Cerebellar nuclear complex (tissue), 1 donor: ENCODE measurements at places on chromosomes 1 and 21.

GRCh38 chr1:164587617-164588501, 28.9 kb downstream of the PBX1 start:
- no peak for DNase-seq

- DNase-seq: peak; percentile 18
Measured at GRCh38 chr1:54070171-54070837, 16.9 kb downstream of the TCEANC2 start.

- no peak for DNase-seq
Measured at GRCh38 chr1:88802404-88802803, 89.0 kb downstream of the GTF2B start.

- no peak for DNase-seq
Measured at GRCh38 chr1:10679496-10680220, 116.8 kb downstream of the CASZ1 start.

GRCh38 chr1:110155878-110156522, 5.7 kb downstream of the SLC6A17 start:
- no peak for DNase-seq

DNA sequence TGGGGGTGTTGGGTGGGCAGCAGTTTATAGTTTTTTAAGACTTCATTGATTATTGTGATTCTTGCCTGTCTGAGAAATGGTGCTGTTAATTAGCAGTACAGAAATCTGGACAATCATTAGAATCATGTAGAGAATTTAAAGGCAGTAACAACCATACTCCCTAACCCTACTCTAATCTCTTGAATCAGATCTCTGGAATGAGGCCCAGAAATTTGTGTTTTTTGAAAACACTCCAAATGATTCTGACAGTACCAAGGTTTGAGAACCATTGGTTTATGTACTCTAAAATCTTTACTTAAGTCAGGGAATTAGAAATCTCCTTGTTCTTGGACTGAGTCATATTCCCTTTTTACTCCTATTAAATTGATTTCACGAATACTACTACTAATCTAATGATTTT, 24.0 kb downstream of the FNBP1L start:
- DNase-seq: no peak

GRCh38 chr1:209600541-209600940, 17.0 kb downstream of the CAMK1G start:
- no peak for DNase-seq

- DNase-seq: no peak
Measured at GRCh38 chr1:209383907-209384709, 199.4 kb upstream of the CAMK1G start.

DNA sequence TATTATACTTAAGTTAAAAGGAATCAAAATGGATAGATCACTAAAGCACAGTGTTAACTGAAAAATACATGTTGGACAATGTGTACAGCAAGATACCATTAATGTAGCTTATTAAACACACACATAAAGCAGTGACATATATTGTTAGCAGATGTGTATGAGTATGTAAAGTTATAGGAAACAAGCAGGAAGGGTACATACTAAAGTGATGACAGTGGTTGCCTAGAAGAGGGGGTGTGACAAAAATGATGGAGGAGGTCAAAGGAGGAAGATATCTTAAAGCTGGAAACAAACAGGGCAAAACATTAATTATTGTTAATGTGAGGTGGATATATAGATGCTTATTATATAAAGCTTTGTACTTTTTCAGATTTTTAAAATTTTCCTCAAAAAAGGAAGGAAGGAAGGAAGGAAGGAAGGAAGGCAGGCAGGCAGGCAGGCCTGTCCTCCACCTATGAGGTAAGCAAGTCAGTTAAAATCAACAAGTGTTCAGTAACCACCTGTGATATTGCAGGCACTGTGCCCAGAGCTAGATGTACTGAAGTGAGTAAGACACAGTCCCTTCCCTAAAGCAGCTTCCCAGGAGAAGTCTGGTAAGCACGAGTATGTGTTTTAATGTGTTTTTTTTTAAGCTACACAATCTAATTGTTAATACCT, 252.9 kb upstream of the NR5A2 start:
- no peak for DNase-seq

DNA sequence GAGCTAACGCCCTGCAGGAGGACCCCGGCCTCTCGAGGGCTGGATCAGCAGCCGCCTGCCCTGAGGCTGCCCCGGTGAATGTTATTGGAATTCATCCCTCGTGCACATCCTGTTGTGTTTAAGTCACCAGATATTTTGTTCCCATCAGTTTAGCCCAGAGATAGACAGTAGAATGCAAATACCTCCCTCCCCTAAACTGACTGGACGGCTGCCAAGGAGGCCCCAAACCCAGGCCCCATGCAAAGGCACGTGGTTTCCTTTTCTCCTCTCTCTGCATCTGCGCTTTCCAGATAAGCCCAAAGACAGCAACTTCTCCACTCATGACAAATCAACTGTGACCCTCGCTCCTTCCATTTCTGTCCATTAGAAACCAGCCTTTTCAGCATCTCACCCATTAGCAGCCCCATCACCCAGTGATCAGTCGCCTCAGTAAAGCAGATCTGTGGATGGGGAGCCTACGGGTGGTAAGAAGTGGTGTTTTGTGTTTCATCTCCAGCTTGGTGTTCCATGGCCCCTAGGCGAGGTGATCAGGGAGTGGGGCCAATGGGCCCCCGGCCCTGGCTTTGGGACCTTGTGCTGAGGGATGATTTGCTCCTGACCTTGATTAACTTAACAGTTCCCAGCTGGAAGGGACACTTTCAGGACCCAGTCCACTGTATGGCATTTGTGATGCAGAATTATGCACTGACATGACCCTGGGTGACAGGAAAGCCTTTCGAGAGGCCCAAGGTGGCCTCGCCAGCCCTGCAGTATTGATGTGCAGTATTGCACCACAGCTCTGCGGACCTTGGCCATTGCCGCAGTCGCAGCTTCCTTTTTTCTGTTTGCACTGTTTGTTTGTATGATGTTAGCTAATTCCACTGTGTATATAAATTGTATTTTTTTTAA, 5.2 kb downstream of the NPPA start:
- DNase-seq: no peak

GRCh38 chr1:97144527-97144926, 422.9 kb downstream of the PTBP2 start:
- DNase-seq: no peak

- no peak for DNase-seq
Measured at GRCh38 chr1:33429856-33430691, 821 bp downstream of the PHC2 start.

GRCh38 chr1:92730476-92730875, 54.4 kb downstream of the EVI5 start:
- DNase-seq: no peak

- no peak for DNase-seq
Measured at GRCh38 chr1:51156752-51157151, 54.7 kb downstream of the C1orf185 start.

DNA sequence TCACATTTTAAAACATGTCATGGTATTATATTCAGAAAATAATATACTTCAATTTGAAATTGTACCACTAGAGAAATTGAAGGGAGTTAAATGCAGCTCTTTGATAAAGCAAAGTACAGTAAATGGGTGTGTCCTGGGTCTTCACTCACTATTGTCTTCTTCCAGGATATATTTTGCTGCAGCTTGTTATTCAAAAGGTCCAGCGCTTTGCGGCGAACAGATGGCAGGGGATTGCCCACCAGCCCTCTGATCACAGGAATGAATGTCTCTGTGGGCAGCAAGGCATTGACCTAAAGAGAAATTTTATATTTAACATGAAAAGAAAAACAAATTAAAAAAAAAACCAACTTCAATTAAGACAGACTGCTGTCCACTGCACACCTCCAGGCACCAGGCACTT, 35.1 kb downstream of the LGALS8 start:
- DNase-seq: no peak

- DNase-seq: no peak
Measured at GRCh38 chr1:84174051-84174556, 30.0 kb downstream of the PRKACB start.

GRCh38 chr1:230422221-230422981, 3.7 kb downstream of the PGBD5 start:
- no peak for DNase-seq

DNA sequence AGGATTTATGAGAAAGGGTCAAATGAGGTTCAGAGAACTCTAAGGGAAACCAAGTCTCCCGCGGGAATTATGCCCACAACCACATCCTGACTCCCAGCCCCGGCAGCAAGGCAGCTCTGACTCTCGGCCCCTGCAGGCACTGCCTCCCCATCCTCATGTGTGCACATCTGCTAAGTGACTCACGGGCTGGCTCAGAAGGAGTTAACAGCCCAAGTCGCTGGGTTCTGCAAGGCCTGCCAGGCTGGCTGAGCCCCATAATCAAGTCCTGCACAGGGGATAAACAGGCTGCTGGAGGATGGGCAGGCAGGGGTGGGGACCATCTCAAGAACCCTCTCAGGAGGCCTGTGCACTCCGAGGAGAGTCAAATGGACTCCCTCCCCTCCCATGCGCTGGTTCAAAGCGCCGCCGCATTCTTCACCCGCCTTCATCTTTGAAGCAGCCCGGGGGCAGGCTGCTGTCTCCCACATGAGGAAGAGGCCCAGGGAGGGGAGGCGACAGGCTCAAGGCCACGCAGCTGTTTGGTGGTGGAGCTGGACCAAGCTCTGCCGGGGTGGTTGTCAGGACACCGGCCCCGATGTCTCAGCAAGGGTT, 344.3 kb downstream of the MATN1 start:
- no peak for DNase-seq

GRCh38 chr21:26379561-26379960, 193.5 kb downstream of the CYYR1 start:
- DNase-seq: no peak

DNA sequence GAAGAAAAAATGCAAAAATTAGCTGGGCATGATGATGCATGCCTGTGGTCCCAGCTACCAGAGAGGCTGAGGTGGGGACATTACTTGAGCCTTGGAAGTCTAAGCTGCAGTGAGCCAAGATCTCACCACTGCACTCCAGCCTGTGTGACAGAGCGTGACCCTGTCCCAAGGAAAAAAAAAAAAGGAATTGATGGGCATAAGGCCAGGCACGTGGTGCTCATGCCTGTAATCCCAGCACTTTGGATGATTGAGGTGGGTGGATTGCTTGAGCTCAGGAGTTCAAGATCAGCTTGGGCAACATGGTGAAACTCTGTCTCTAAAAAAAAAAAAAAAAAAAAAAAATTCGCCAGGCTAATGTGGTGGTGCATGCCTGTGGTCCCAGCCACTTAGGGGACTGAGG, 55.8 kb upstream of the ATP2B4 start:
- no peak for DNase-seq

GRCh38 chr1:217048104-217048707, 325.0 kb upstream of the ESRRG start:
- DNase-seq: no peak

DNA sequence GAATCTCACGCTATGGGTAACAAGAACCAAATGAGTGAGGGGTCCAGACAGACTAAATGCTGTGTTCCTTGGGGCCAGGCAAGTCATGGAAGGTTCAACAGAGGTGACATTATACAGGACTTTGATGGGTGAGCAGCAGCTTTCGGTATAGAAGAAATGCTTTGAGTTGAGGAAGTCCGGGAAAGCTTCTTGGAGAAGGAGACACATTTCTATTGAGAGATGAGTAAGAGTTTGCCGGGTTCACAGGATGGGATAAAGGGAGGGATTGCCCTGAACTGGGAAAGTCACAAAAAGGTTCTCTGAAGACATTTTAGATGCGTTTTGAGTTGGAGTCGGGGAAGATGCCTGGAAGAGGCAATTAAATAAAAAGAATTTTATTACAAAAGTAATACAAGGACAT, 580 bp upstream of the AZIN2 start:
- no peak for DNase-seq

DNA sequence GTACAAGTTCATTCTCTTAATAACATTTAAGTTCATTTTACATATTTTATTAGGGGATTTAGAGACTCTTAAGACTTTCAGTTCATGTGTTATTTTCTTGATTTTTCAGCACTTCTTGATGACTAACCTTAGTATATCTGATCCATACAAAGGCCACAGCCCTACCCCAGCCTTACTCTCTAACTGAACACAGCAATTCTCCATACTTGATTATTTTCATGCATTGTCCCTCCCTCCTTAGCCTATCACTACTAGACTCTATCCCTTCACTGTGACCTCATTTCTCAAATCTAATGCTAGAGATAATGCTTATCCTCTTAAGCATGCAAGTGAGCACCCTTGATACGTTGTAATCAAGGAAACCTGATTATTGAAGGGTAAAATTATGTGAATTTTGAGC, 15.2 kb downstream of the PRKAA2 start:
- DNase-seq: no peak

DNA sequence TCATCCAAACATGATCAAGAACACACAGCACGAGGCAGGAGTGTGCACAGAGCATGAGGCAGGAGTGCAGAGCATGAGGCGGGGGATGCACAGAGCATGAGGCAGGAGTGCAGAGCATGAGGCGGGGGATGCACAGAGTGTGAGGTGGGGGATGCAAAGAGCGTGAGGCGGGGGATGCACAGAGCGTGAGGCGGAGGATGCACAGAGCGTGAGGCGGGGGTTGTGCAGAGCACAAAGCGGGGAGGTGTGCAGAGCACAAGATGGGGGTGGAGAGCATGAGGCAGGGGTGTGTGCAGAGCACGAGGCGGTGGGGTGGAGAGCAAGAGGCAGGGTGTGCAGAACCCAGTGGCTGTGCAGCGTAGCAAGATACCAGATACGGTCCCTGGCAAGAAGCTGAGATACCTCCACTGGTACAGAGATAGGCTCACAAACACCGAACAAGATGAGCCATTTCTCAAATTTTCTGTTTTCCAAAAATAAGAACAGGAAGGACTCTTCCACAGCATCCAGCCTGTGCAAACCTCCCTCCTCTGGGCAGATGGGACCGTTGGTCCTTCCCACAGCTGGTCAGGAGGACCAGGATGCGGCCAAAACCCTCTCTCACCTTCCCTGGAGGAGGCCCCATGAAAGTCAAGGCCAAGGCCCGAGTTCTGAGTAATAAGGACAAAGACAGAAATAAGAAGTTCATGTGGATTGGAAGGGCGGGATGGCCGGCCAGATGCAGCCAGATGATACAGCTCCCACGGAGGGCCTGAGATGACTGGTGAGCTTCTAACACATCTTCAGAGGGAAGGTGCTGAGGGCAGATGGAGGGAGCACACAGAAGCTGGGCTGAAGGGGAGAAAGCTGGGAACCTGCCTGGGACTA, 12.0 kb downstream of the SPATC1L start:
- DNase-seq: no peak

- no peak for DNase-seq
Measured at GRCh38 chr21:44872323-44872648, 1.2 kb downstream of the PTTG1IP start.

DNA sequence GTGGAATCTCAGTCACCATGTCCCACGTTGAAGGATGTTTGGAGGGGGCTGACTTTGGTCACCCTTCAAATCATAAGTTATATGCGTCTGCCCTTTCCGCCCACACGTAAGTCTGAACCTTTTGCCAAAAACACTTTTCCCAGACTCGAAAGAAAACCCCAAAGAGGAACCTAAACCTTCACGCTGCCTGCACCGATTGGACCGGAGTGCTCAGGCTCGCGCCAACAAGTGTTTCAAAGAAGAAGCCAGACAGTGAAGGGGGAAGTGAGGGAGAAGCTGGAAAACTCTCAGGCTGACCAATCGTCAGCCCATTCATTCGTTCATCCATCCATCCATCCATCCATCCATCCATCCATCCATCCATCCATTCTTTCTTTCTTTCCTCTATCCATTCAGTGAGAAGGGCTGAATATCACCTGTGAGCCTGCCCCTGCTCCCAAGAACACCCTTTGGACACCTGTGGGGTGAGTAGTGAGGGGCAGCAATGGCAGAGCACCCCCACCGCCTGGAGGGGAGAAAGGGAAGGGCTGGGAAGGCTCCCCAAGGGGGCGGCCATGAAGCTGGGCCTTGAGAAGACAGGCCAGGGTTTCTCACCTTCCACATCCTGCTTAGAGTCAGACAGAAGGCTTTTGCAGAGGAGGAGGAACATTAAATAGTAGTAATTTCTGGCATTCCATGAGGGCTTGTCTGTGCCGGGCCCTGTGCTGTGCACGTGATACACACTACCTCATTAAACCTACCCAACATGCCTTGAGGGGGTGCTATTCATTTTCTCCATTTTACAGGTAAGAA, 27.1 kb upstream of the RUNX3 start:
- DNase-seq: no peak
